ENCODE measurements at places on chromosomes 7 and 10.

DNA sequence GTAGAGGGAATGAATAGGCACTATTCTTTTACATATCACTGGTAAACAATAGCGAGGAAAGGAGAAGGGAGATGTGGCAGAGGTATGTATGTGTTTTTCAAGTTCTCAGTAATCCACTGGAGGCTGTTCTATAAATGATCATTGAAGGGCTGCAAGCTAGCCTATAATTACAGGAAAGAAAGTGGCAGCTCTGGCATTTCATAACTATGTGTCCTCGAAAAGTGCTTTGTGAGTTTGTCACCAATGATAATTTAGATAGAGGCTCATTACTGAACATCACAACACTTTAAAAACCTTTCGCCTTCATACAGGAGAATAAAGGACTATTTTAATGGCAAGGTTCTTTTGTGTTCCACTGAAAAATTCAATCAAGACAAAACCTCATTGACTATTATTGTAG, 235.1 kb downstream of the FOXP2 start:
- no peak for DNase-seq

DNA sequence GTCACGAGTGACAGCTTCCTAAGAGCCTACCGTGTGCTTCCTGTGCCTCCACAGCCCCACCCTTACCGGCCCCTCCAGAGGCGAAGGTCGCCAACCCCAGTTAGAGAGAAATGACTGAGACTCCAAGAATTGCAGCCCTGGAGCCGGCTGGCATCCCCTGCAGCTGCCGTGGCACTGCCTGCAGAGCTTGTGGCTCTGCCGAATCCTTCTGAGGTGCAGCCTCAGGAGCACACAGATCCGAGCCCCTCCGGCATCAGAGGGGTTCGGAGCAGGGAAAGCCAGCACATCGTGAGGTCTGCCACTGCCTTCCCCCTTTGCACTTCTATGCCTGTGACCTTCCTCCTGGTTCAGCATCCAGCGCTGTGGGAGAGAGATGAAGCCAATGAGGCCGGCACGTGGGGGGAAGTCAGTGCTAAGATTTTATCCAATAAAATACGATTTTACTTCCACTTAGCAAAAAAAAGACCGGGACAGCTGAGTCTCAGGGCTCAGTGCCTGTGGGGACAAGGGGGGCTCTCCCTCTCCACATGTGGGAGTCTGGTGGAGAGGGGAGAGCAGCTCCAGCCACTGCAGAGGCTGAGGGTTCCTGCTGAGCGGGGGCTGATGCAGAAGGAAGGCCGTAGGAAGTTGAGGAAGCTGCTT, 80.1 kb downstream of the TCERG1L start:
- no peak for DNase-seq

DNA sequence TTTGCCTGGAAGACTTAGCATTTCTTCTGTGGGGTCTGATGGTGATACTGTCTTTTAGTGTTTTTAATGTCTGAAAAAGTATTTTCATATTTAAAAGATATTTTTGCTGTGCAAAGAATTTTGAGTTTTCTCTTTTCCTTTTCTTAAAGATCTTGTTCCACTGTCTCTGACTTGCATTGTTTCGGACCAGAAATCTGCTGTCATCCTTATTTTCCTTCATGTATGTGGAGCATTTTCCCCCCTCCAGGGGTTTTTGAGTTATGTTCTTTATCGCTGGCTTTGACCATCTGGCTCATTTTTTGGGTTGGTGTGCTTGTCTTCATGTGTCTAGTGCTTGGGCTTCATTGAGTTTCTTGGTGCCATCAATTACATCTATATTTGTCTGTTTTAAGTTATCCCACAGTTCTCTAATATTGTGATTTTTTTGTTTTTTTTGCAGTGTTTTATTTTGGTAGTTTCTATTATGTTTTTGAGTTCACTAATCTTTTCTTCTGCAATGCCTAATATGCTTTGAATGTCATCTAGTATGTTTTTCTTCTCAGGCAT, 119.9 kb downstream of the MGMT start:
- no peak for DNase-seq

DNA sequence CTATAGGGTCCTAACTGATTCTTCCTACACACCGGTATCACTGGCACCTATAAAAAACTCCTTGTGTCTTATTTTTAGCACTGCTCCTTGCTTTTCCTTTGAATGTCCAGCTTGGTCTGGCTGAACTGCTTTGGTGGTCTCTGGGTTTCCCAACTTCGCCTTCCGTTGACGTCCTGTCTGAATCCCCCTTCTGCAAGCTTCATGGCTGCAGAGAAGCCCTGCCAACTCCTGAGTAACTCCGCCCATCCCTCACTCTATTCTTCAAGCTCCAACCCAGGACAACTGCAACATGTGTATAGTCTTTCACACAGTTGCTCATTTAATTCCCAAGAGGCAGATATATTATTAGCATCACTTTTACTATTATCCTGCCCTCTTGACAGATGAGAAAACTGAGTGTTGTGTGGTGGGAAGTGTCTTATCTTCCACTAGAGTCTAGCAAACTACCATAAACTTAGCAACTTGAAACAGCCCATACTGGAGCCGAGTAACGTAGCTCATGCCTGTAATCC, 40.9 kb downstream of the MTURN start:
- no peak for DNase-seq

DNA sequence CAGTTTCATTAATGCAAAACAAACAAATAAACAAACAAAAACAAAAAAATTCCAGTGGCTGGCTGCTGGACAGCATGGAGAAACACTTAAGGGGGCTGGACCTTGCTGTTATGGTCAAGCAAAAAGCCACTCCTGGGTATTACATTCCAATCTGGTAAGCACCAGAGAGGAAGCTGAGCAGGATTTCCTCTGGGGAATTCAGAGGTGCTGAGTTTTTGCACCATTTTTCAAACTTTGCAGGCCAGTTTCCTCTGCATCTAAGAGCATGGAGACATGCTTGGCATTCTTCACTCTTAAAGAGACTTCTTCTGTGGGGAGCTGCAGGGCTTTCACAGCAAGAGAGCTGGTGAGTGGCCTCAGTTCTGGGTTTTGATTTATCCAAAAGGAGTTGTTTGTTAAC, 84.5 kb downstream of the FZD1 start:
- DNase-seq = no peak

DNA sequence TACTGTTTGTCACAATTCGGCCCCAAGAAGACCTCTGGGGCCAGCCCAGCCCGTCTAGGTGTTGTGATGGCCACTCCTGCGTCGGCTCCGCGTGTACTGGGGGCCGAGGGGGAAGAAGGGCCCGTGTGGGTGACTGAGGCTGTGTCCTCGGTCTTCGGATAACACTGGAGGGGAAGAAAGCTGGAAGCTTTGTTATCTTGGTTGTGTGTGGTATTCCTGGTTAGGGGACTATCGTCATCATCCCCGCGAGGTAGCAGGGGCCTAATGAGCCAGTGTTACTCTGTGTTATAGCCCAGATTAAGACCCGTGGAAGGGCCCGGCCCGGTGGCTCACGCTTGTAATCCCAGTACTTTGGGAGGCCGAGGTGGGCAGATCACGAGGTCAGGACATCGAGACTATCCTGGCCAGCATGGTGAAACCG, 854 bp downstream of the MTG1 start:
- no peak for DNase-seq

DNA sequence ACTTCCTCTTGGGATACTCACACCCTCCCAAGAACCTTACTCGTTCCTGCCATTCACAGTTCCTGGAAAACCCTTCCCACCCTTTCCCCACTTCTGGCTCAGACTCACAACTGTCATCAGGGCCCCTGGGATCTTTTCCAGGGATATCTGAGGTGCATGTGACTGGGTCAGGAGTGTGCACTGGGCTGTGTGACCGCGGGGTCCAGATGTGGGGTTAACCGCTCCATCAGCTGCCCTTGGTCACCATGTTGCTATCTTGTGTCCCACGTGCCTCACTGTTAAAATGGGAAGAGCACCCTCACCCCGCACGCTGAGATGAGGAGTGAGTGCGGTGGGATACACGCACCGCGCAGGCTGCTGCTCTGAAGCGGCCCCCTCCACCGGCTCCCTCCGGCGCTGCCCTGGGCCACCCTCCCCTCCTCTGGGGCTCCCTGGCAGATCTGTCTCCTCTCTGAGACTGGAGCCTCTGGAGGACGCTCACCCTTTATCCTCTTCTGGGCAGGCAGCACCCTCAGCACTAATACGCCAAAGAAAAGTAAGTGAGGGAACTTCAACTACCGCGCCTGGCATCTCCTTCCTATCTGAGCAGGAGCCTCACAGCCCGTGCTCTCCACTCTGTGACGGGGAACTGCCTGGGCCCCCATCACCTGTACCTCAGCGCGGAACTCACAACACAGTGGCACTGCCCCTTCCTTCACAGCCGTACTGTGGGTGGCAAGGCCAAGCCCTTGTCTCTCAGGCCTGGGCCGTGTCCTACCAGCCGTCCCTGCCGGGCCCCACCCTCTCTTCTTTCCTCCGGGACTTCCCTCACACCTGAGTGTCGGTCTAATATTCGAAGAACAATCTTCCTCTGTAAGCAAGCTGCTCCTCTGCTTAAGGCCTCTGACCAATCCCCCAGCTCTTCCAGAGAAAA, 15.6 kb downstream of the COBL start:
- DNase-seq = no peak

DNA sequence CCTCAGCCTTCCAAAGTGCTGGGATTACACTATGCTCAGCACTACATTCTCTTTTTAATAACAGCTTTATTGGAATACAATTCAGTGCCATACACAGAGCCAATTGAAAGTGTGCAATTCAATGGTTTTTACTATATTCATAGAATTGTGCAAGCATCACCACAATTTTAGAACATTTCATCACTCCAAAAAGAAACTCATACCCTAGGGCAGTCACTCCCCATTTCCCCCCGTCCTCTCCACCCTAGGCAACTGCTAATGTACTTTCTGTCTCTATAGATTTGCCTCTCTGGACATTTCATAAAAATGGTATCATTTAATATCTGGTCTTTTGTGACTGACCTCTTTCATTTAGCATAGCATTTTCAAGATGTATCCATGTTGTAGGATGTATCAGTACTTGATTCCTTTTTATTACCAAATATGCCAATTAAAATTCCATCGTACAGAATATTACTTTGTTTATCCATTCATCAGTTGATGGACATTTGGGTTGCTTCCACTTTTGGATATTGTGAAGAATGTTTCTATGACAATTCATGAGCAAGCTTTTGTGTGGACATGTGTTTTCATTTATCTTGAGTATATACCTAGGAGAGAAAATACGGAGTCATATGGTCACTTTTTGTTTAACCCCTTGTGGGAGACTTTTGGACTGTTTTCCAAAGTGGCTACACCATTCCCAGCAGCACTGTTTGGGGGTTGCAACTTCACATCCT, 6.3 kb upstream of the XPNPEP1 start:
- DNase-seq = no peak

DNA sequence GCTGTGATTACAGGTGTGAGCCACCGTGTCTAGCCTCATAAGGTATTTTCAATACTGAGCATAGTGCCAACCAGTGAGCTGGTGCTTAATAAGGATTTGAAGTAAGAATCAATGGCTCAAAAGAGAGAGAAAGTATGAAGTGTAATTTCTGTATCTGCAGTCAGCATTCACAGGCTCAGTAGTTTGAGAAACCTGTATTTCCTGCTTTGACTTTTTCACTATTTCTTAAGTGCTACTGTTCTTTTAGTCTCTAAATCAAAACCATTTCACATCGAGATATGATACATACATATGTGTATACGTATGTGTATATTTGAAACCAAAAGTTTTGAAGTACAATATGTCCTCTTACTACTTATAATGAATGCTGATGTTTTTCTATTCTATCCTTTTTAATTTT, 189.9 kb downstream of the PPP1R9A start:
- no peak for DNase-seq

DNA sequence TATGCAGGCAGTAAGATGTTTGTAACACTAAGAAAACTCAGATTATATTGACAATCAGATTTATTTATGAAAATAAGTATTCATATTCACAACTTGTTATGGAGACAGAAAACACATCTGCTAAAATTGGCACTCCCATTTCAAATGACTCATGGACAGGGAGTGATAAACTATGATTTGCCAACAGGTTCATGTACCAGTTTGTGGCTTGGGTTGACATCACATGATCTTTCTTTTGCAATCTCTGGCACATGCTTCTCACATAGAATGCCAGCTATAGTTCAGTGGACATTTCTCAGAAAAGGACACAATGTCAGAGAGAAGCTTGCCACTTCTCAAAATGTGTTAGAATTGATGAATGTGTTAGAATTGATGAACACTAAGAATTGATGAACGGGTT, 663.2 kb upstream of the ANKRD30A start:
- DNase-seq = no peak

GRCh38 chr7:132134814-132135445, 441.3 kb downstream of the PLXNA4 start:
- DNase-seq = no peak

DNA sequence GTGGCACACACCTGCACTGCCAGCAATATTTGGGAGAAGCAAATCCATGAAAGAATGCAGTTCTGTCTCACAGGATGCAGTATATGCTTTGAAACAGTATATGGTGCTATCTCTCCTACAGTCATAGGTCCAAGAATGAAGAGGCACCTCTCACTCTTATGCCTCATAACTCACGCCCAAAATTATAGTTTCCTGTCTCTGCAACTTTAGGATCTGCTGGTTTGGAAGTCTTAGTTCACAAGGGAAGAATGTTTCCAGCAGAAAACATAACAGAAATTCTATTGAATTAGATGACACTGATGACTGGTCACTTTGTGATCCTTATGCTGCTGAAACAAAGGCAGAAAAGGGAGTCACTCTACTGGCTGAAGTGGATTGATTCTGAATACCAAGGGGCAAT, 5.7 kb downstream of the C10orf67 start:
- no peak for DNase-seq

GRCh38 chr7:70808876-70809275, 323.1 kb upstream of the GALNT17 start:
- no peak for DNase-seq

DNA sequence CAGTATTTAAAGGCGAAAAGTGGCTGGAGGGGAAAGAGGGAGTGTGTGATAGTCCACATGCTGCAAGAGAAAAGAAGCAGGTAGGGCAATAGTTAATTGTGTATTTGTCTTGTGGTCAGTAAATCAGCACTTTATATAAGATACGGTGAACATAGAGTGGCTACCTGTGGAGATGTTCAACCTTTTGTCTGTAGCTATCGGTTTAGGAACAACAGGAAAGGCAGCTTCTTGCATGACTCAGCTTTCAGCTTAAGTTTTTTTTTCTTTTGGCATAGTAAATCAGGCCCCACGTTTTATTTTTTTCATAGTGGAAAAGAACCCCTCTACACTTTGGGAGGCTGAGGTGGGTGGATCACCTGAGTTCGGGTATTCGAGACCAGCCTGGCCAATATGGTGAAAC, 14.2 kb upstream of the MTPN start:
- DNase-seq = no peak

GRCh38 chr7:28705350-28705749, 252.8 kb downstream of the TRIL start:
- no peak for DNase-seq

DNA sequence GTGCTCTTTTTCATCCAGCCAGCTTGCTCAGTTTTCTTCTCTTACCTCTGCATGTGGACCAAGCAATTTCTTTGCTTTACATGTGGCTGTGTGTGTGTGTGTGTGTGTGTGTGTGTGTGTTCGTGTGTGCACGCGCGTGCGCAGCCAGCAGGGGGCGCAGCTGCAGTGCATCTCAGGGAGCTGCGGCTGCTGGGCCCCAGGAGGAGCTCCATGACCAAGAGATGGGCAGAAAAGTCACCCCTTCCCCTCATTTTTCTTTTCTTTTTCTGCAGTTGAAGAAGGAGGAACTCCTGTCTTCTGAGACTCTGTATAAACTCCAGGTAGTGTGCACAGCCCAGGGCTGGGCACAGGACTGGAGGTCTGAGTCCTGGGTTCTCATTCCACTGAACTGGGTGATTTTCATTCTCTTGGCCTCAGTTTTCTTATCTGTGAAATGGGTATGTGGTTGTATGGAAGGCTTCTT, 41.8 kb downstream of the BLNK start:
- no peak for DNase-seq
